Adipocyte (in vitro differentiated cells): ENCODE measurements at places on chromosomes 7 and 10.
A peak's percentile ranks its signal among the peaks of the same experiment; 100 is the strongest.

DNA sequence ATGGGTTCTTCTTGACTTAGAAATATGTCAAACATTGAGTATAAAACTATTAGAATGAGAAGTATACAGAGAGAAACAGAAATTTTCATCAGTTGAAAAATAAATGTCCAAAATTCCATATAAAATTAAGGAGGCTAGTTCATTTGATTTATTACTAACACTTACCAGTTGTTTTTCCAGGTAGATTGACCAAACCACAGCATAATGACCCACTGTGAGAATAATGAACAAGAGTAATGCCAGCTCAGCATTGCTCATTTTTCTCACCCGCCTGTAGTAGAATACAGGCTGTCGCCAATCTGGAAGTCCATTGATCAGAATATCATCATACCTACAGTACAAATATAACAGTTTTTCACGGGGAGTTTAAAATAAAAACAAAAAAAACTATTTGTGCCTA, 82.9 kb downstream of the DNAJC1 start:
- DNase-seq: no peak

GRCh38 chr7:42991913-42992591, 59.9 kb downstream of the MRPL32 start:
- no peak for DNase-seq

- no peak for DNase-seq
These were observed 77.4 kb upstream of the SEM1 start for GRCh38 chr7:96786998-96787395.

GRCh38 chr10:63337455-63338251, 128.1 kb downstream of the JMJD1C start:
- no peak for DNase-seq

DNA sequence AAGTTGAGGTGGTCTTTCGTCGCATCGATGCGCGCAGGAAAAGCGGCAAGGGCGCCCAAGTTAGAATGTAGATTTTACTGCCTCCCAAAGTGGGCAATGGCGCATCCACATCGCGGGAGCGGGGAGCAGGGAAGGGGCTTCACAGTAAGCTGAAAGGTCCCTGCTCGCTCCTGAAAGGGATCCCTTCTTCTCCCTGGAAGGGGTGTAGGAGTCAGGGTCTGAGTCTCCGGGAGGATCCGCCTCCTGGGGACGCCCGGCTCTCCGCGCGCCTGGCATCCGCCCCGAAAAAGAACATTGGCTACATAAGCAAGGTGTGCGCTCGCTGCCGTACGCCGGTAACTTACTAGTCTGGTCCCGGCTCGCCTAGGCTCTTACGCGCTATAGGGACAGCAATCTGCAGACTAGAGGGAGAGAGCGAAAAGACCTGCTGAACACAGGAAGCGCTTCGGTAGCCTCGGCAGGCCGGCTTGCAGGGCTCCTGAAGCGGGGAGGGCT, 804 bp downstream of the UNC5B start:
- peak; percentile 79 for DNase-seq

DNA sequence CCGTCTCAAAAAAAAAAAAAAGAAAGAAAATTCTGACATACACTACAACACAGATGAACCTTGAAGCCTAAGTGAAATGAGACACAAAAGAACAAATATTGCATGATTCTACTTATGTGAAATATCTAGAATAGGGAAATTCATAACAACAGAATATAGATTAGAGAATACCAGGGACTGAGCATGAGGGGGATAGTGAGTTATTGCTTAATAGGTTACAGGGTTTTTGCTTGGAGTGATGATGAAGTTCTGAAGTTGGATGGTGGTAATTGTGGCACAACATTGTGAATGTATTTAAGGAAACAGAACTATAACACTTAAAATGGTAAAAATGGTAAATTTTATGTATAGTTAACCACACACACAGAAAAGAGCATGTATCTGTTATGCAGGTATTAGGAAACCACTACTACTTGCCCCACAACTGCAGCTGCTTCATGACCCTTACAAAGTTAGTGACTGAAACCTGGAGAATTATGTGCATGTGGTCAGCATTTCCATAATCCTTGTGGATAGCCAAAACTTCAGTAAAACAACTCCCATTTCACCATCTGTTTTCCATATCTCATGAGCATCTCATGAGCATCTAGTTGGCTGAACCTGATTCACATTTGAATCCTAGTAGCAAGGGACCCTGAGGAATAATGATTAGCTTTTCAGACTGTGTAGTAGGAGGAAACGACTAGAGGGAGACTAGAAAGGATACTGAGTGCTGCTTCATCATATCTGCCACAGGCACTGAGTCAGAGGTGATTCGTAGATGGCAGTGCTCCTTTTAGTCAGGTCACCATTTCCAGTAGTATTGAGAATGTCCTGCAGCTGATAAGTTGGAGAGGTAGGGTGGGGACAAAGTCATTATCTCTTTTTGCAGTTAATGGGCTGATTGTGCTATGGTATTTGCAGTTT, 26.3 kb downstream of the SAMD8 start:
- peak; percentile 66 for DNase-seq
